Activated T-helper 2 cell treated with anti-CD3 and anti-CD28 coated beads, Interferon-gamma antibody, Interleukin-2, Interleukin-4, amounts not matched to agents 10 μg/mL and 5 μg/mL and 100 μg/mL, durations not matched to agents 14 hours and 24 hours and 36 hours (primary cell): ENCODE measurements at places on chromosomes 11 and 22. TPM values are rescaled to one million over a fixed set of nuclear protein-coding genes. Genes with fewer than 3 reads are reported as not detected.

GRCh38 chr11:116938471-116939070 lies 101.1 kb upstream of the APOA1 start:
- H3K36me3 ChIP-seq, result peaks cover 23% of the 10 kb centered on the region
- no peaks in the 10 kb centered on the region for H3K27me3 ChIP-seq
- H3K4me1 ChIP-seq, result peaks cover 4% of the 10 kb centered on the region

DNA sequence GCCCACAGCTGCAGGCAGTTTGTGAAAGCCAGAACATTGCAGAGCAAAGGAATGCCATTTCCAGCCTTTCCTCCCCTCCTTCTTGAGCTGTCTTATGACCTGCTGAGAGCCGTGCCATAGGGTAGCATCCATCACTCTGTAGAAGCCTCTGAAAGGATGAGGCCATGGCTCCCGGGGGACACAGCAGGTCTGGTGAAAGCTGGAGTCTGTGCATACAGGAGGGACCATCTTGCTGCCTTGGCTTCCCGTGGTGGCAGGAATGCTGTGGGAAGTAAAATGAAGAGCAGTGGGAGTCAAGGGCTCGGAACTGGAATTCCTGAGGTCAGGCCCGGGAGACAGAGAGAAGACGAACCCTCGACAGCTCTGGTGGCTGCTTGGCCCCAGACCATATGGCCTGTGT lies 30.9 kb downstream of the ANO1 start:
- H3K27me3 ChIP-seq, result peaks cover 1% of the 10 kb centered on the region
- no peak overlapping the region for H3K4me3 ChIP-seq
- peaks cover 5% of the 10 kb centered on the region for H3K4me1 ChIP-seq
- no peaks in the 10 kb centered on the region for H3K36me3 ChIP-seq
- no peak for DNase-seq

DNA sequence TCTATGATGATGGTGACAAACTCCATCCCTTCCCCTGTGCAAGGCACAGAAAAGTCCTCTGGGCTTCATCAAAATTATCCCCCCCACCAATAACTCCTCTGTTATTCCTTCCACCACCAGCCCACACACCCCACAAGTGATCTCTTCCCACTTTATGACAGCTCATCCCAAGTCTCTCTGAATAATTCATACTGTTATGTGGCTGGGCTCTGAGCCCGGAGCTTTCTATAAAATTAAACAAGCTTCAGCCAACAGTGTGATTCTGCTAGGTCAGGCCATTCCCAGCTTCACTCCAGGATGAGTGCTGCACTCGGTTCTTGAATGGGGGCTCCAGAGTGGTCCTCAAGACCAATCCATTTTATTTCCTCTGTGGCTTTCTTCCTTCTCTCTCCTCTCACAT lies 83.0 kb downstream of the INSC start:
- no peaks in the 10 kb centered on the region for H3K36me3 ChIP-seq
- no peak for DNase-seq
- H3K27me3 ChIP-seq, result peaks cover 4% of the 10 kb centered on the region
- H3K4me1 ChIP-seq, result no peaks in the 10 kb centered on the region

- no peaks in the 10 kb centered on the region for H3K27me3 ChIP-seq
- DNase-seq, result no peak
- H3K36me3 ChIP-seq, result peaks cover 20% of the 10 kb centered on the region
Measured at GRCh38 chr11:13685461-13686108, 17.1 kb downstream of the FAR1 start.

GRCh38 chr22:42648368-42649245 lies 585 bp downstream of the CYB5R3 start:
- peaks cover 2% of the 10 kb centered on the region for H3K36me3 ChIP-seq
- peak overlapping the region; percentile 95 for H3K27ac ChIP-seq
- peaks cover 11% of the 10 kb centered on the region for H3K4me1 ChIP-seq
- peak; percentile 43 for DNase-seq
- H3K4me3 ChIP-seq, result peak overlapping the region; percentile 95

DNA sequence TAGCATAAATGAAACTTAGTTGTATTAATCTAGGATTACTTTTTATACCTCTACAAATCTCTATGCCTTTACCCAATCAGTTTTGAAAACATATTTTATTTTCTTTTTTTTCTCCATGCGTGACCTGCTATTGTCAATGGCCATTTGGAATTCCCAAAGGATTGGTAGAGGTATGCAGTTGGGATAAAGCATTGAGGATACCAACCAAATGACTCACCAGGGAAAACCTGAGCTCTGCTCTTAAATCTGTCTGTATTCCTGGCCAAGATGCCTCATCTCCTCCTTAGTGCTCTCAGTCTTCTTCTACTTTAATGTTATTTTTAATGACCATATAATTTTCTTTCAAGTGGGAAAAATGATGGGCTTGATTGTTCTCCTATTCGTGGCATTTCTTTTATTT lies 61.9 kb downstream of the EHF start:
- no peaks in the 10 kb centered on the region for H3K4me1 ChIP-seq
- peaks cover 12% of the 10 kb centered on the region for H3K27me3 ChIP-seq

DNA sequence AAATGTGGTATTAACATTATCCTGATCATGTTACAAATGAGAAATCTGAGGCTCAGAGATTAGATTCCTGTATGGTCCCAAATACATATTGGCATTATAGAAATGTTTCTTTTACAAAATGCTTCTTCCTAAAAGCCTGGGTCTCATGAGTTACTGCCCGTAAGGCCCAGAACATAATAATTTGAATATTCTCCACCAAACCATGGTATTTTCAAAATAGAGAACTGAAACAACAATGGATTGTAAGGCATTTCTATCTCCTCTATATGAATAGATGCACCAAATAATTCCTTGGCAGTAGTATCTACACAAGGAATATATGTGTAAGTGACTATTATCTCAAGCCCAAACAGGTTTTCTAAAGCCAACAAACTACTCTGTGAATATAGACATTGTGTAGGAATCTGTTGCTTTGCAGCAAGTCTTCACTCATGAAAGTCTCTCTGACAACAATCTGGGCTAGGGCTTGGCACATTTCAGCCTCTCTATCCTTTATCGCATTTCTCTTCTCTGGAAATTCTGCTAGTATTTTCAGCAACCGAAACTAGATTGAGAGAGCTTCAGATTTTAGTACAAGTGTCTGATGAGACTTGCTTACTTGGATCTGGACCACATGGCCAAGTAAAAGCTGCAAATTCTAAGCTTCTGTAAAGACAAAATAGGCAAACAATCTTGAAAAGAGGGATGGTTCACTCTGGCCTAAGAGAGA lies 112.8 kb upstream of the ARHGAP20 start:
- peaks cover 2% of the 10 kb centered on the region for H3K27me3 ChIP-seq
- no peak overlapping the region for H3K4me3 ChIP-seq
- H3K36me3 ChIP-seq, result no peaks in the 10 kb centered on the region
- no peak overlapping the region for H3K27ac ChIP-seq
- H3K4me1 ChIP-seq, result no peaks in the 10 kb centered on the region

GRCh38 chr11:124493016-124493655 lies 47.6 kb upstream of the OR8B8 start:
- no peaks in the 10 kb centered on the region for H3K27me3 ChIP-seq
- no peaks in the 10 kb centered on the region for H3K36me3 ChIP-seq
- no peak overlapping the region for H3K4me3 ChIP-seq
- no peak overlapping the region for H3K27ac ChIP-seq

DNA sequence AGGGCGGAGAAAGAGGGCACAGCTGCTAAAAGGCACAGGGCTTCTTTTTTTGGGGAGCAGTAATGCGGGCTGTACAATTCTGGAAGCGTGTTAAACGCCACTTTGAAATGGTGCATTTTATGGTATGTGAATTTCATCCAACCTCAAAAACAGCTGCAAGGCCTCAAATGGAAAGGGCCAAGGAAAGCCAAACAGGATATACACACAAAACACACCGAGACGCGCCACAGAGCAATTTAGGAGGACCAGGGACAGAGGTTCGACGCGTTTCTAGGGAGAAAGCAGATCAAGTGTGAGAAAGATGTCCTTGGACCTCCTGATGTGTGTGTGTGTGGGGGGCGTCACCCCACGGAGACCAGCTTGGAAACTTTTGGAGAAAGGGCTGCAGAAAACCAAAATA lies 31.1 kb downstream of the TSPAN4 start:
- H3K4me1 ChIP-seq, result no peaks in the 10 kb centered on the region
- H3K36me3 ChIP-seq, result peaks cover 3% of the 10 kb centered on the region
- no peak for DNase-seq
- no peak overlapping the region for H3K27ac ChIP-seq
- H3K4me3 ChIP-seq, result no peak overlapping the region

GRCh38 chr22:22094514-22094913 lies 111.9 kb upstream of the TOP3B start:
- no peaks in the 10 kb centered on the region for H3K36me3 ChIP-seq
- H3K27ac ChIP-seq, result no peak overlapping the region
- no peak for DNase-seq
- no peak overlapping the region for H3K4me3 ChIP-seq

The KIRREL3 gene
- total RNA-seq, result not detected in 2 replicates

The ARHGAP20 gene
- total RNA-seq, result not detected in 2 replicates

The OR10D3 gene
- not detected in 2 replicates for total RNA-seq

The CASP5 gene
- total RNA-seq, result not detected in 2 replicates

The NCR3LG1 gene
- 10.0 and 11.4 TPM in 2 replicates for total RNA-seq
